ENCODE measurements at places on chromosomes 2 and 18. TPM values are rescaled to one million over a fixed set of nuclear protein-coding genes. Genes with fewer than 3 reads are reported as not detected.

KCNG2 gene
- not detected for total RNA-seq

SCYGR4 gene
- not detected for total RNA-seq

- H3K4me1 ChIP-seq, result no peaks in the 10 kb centered on the region
- H3K27ac ChIP-seq, result no peak overlapping the region
- no peak overlapping the region for H3K4me3 ChIP-seq
Measured at GRCh38 chr2:239947729-239948045, 77.5 kb downstream of the NDUFA10 start.

DNA sequence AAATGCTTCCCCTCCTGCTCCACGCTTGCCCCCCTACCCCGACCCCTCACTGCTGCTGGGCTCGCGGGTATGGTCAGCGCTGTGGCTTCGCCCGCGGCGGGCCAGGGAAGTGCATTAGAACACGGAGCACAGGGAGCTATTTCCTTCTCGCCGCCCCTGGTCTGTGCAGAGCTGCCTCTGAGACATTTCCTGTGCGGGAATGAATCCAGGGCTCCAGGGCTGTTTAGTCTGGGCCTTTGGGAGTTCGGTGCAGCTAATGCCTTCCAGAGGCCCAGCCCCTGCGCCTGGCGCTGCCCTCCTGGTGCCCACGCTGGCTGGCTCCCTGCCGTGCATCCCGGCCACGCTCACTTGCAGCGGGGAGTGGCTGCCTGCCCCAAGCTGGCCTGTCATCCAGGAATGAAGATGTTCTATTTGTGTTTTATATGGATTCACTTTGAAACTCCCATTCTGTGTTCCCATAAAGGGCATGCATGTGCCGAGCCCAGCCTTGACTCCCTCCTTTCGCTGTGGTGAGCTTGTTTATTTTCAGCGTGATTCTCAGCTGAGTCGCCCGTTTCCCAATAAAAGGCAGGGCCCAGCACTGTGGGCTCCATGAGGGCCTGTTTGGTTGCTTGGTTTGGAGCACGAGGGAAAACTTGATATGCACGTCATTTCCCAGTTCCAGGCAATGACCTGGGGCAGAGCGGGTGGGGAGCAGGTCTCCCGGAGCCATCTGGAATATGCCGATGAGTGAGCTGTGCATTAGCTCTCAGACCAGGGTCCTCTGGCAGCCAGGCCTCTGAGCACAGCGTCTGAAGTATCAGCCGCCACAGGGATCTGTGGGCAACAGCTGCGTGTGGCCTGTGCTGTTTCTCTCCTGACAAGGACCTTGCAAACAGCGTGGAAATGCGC lies 42.7 kb downstream of the SH3RF3 start:
- peak; percentile 74 for DNase-seq
- H3K27ac ChIP-seq, result peak overlapping the region; percentile 92
- H3K4me1 ChIP-seq, result peaks cover 31% of the 10 kb centered on the region

CD207 gene
- not detected for total RNA-seq

DNA sequence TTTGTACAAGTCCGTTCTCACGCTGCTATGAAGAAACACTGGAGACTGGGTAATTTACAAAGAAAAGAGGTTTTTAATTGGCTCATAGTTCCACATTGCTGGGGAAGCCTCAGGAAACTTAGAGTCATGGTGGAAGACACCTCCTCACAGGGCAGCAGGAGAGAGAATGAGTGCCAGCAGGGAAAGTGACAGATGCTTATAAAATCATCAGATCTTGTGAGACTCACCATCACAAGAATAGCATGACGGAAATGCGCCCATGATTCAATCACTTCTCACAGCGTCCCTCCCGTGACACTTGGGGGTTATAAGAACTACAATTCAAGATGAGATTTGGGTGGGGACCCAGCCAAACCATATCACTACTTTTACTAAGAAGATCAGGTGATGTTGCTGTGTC lies 285.8 kb downstream of the TMX3 start:
- no peaks in the 10 kb centered on the region for H3K4me1 ChIP-seq
- H3K27ac ChIP-seq, result no peak overlapping the region
- no peaks in the 10 kb centered on the region for H3K36me3 ChIP-seq
- no peak overlapping the region for H3K4me3 ChIP-seq
- no peaks in the 10 kb centered on the region for H3K27me3 ChIP-seq

LAMA3 gene
- total RNA-seq, result 52.1 TPM

- H3K4me3 ChIP-seq, result peak overlapping the region; percentile 51
- no peaks in the 10 kb centered on the region for H3K36me3 ChIP-seq
- peak overlapping the region; percentile 92 for H3K27ac ChIP-seq
- peaks cover 15% of the 10 kb centered on the region for H3K4me1 ChIP-seq
- peaks cover 5% of the 10 kb centered on the region for H3K27me3 ChIP-seq
Measured at GRCh38 chr18:24427484-24427883, 1.0 kb downstream of the IMPACT start.

DNA sequence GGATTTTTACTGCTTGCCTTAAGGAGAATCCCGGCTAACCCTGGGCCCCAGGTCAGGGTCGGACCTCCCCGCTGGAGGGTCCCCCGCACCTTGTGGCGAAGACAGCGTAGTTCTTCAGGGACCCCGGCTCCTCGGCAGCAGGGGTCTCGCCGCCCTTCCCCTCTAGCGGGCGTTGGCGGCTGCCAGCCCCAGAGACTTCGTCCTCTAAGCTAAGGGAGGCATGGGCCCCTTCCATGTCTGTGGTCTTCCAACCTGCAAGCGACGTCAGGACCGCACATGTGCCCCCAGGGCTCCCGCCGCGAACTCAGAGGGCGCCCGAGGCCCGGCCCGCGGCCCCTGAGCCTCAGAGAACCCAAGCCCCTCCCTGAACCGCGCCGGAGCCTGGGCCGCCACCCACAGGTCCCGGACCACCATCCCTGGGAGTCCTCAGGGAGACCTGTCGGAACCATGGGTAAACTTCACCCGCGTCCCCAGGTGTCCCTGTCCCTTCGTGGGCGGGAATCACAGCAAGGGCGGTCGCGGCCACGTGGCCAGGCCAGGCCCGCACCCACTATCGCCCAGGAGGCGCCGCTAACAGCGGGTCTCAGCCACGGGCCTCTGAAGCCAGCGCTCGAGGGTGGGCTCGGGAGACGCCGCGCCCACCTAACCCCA lies 562 bp downstream of the ANKMY1 start:
- H3K27me3 ChIP-seq, result no peaks in the 10 kb centered on the region
- no peaks in the 10 kb centered on the region for H3K36me3 ChIP-seq
- no peak overlapping the region for H3K27ac ChIP-seq
- H3K4me1 ChIP-seq, result peaks cover 31% of the 10 kb centered on the region

GRCh38 chr2:113129519-113130078 lies 2.2 kb downstream of the IL1RN start:
- peaks cover 4% of the 10 kb centered on the region for H3K4me1 ChIP-seq
- H3K27ac ChIP-seq, result no peak overlapping the region
- H3K4me3 ChIP-seq, result no peak overlapping the region
- H3K36me3 ChIP-seq, result no peaks in the 10 kb centered on the region
